ENCODE measurements at places on chromosomes 1 and 21. TPM values are rescaled to one million over a fixed set of nuclear protein-coding genes. Genes with fewer than 3 reads are reported as not detected.

- no peak for DNase-seq
Observed at GRCh38 chr1:21366288-21366687, 73.6 kb upstream of the NBPF3 start.

- DNase-seq: no peak
Observed at GRCh38 chr1:76595024-76595423, 272.3 kb upstream of the ST6GALNAC5 start.

- DNase-seq: peak; percentile 28
Observed at GRCh38 chr1:117346206-117346928, 20.9 kb upstream of the MAN1A2 start.

GRCh38 chr1:2210786-2211185 is 16.2 kb upstream of the FAAP20 start:
- no peak for DNase-seq

DNA sequence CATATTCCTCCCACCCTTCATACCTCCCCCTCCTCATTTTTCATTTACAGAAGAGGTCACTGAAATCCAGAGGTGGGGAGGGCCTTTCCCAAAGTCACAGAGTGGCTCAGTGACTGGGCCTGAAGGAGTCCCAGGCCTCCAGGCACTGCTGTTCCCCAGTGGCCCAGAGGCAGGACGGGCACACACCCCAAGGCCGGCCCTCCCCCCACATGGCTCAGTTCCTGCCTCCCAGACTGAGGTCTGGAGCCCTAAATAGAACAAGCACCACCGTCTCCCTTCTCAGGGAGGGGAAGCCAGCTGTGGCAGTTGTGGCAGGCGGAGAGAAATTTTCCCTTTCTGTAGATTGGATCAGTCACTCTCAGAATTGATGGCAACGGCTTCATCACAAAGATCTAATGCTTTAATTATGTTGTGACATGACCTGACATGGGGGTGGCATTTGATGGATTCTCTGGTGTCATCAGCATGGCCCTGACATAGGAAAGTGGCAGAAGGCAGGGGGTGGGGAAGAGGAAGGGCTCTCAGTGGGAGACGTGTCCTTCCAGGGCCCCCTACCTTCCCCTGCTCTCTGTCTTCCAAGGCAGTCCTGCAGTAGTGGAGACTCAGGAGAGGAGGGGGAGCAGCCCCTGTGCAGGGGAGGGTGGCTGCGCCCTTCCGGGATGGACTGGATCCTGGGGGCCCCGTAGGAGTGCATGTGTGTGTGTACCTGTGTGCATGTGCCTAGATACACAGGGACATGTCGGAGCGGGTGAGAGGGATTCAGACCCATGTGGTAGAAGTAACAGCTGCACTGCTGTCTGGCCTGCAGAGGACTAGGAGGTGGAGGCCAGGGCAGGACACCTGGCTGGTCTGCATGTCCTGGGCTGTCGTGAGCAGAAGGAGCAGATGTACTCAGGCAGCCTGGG is 41.2 kb upstream of the FOXO6 start:
- DNase-seq: peak; percentile 49

The PCAT6 gene
- total RNA-seq: 7.4 TPM

The CELA2A gene
- total RNA-seq: not detected

The IGSF21 gene
- 32.0 TPM for total RNA-seq

The KCNA2 gene
- 0.03 TPM for total RNA-seq
